ENCODE measurements at places on chromosomes 4 and X.

- no peak for DNase-seq
Observed at GRCh38 chr4:180058691-180059215, 2184.4 kb upstream of the TENM3 start.

DNA sequence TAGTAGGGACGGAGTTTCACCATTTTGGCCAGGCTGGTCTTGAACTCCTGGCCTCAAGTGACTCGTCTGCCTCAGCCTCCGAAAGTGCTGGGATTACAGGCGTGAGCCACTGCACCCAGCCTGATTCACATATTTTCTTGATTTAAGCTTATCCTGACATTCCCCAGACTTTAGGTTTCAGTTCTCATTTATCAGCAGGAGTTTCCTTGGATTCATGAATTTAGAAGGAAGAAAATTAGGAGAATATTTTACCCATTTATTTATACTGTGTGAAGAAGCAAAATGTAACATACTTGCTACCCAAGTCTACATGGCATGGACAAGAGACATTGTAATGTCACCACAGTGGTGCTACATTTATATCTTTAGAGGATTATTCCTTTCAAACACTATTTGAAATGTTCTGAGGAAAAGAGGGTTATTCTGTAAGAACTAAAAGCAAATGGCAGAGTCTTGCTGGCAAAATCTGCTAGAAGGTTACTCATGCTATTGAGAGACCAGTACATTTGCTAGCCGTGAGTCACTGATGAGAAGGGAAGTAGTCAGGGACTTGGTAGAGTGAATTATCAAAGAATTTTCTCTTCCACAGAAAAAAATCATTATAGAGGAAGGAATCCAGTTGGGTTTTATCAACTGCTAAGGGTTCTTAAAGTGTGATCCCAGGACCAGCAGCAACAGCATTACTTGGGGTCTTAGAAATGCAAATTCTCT, 26.1 kb upstream of the CFAP299 start:
- no peak for DNase-seq

DNA sequence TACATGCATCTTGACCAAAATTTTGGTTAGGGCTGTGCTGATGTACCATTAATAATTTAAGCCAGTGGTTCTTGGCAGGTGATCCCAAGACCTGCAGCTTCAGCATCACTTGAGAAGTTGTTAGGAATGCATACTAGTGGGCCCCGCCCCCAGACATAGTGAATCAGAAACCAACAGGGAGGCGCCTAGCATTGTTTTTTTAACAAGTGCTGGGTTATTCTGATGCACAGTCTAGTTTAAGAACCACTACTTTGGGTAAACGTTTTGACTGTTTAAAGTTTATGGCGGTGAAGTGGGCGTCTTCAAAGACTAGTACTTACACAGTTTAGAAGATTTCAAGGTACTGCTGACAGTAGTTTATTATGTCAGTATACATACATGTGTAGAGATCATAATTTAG, 23.6 kb downstream of the FAM199X start:
- no peak for DNase-seq

DNA sequence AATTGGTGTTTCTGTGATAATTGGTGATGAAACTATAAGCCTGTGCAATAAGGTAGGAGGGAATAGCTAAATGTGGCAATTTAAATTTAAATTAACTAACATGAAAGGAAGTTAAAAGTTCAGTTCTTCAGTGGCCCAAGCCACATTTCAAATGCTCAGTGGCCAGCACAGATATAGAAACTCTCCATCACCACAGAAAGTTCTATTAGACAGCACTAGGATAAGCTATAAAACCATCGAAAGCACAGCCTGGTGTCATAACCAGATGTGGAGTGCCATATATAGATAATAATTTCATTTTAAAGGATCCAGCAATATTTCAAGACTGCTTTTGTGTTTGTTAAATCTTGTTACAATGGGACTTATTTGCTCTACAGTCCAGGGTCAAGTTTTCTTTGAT, 119.3 kb upstream of the NR3C2 start:
- no peak for DNase-seq

Data from activated gamma-delta T cell treated with anti-CD3 and anti-CD28 coated beads, Interleukin-2, amount 50 U/mL, for 16 hours (primary cell).